ENCODE measurements at places on chromosomes 5 and 9. TPM values are rescaled to one million over a fixed set of nuclear protein-coding genes. Genes with fewer than 3 reads are reported as not detected.

PCA3 gene
- 0.67 TPM for polyA plus RNA-seq

PCDHA10 gene
- 2.1 TPM for polyA plus RNA-seq

GBGT1 gene
- polyA plus RNA-seq: 1.6 TPM

IGFBPL1 gene
- 1.5 TPM for polyA plus RNA-seq

CHSY3 gene
- 5.3 TPM for polyA plus RNA-seq
